ENCODE measurements at places on chromosomes 7 and 10.

DNA sequence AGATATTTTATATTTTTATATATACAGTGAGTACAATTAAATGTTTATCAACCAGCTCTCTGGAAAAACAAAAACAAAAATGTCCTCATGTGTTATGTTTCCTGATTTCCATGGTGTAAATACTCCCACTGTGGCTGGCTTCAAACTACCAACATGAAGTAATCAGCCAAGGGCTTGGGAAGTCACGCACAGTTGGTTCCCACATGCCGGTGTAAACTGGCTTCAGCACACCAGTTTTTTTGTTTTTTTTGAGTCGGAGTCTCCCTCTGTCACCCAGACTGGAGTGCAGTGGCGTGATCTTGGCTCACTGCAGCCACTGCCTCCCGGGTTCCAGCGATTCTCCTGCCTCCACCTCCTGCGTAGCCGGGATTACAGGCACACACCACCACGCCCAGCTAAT, 11.8 kb downstream of the OSBPL3 start:
- H3K27me3 ChIP-seq, result no peaks in the 10 kb centered on the region
- no peak overlapping the region for H3K27ac ChIP-seq
- peaks cover 7% of the 10 kb centered on the region for H3K4me1 ChIP-seq

- no peaks in the 10 kb centered on the region for H3K27me3 ChIP-seq
- H3K4me1 ChIP-seq, result no peaks in the 10 kb centered on the region
- H3K36me3 ChIP-seq, result no peaks in the 10 kb centered on the region
- DNase-seq, result no peak
These were observed 105.0 kb downstream of the PRTFDC1 start for GRCh38 chr10:24847112-24848070.

GRCh38 chr7:117458977-117459583, 20.7 kb upstream of the CFTR start:
- no peak overlapping the region for H3K4me3 ChIP-seq
- no peaks in the 10 kb centered on the region for H3K36me3 ChIP-seq
- H3K4me1 ChIP-seq, result no peaks in the 10 kb centered on the region
- DNase-seq, result no peak

GRCh38 chr10:62742536-62743061, 61.9 kb upstream of the ADO start:
- no peak overlapping the region for H3K4me3 ChIP-seq
- DNase-seq, result no peak
- H3K27ac ChIP-seq, result no peak overlapping the region
- H3K27me3 ChIP-seq, result no peaks in the 10 kb centered on the region
- no peaks in the 10 kb centered on the region for H3K36me3 ChIP-seq

DNA sequence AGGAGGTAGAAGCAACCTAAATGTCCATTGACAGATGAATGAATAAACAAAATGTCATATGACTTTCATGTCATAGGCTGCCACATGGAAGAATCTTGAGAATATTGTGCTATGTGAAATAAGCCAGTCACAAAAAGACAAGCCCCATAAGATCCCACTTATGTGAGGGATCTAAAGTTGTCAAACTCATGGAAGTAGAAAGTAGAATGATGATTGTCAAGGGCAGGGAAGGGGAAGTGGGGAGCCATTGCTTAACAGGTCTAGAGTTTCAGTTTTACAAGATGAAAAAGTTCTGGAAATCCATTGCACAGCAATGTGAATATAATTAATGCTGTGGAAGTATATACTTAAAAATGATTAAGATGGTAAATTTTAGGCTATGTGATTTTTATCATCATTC, 229.3 kb upstream of the KMT2E start:
- no peak overlapping the region for H3K27ac ChIP-seq
- DNase-seq, result no peak
- no peaks in the 10 kb centered on the region for H3K36me3 ChIP-seq
- no peak overlapping the region for H3K4me3 ChIP-seq
